ENCODE measurements at places on chromosomes 7 and 10.

- DNase-seq, result no peak
Observed at GRCh38 chr7:2450198-2451107, 25.7 kb downstream of the GRIFIN start.

DNA sequence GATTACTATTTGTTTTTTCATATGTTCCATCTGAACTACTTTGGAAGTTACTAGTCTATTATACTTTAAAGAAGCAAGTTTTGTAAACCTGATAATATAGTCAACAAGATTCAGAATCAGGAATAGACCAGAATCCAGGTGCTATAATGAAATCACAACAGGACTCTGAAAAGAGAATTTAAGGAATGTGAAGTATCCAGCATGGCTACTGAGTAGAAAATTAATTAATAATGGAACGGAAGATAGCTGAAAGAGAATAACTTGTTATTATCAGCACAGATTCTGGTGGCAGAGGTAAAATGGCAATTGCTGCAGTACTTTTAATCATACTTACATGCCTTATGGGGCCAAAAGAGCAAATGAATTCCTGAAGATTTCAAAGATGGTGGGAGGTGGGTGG is 43.1 kb upstream of the CHCHD3 start:
- DNase-seq, result no peak

DNA sequence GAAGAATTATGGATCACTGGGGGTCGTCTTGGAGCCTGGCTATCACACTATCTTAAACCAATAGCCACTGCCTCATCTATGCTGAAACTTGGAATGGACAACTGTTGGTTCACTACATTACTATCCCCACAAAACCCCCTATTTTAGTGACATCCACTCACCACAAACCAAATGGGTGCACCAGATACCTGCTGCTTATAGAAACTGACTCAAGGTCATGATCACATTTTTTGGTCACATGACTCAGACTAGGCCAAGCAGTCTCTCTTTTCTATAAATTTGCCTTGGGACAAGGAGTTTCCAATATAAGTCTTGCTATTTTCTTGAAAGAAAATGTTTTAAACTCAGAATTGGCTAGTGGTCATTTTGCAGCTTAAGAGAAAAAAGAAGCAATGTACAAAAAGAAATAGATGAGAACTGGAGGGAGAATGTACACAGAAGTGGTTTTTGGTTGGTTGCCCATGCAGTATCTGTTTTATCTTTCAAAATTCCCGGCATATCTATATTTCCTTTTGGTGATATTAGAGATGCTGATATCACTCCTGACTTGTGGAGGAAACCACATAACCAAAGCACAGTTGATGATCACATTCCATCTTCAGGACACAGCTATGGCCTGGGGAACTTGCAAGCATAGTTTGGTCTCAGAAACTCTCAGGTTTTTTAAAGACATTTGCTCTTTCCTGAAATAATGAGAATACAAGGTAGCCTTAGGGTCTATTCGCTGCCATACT is 85.2 kb upstream of the CACNA2D1 start:
- DNase-seq, result no peak

DNA sequence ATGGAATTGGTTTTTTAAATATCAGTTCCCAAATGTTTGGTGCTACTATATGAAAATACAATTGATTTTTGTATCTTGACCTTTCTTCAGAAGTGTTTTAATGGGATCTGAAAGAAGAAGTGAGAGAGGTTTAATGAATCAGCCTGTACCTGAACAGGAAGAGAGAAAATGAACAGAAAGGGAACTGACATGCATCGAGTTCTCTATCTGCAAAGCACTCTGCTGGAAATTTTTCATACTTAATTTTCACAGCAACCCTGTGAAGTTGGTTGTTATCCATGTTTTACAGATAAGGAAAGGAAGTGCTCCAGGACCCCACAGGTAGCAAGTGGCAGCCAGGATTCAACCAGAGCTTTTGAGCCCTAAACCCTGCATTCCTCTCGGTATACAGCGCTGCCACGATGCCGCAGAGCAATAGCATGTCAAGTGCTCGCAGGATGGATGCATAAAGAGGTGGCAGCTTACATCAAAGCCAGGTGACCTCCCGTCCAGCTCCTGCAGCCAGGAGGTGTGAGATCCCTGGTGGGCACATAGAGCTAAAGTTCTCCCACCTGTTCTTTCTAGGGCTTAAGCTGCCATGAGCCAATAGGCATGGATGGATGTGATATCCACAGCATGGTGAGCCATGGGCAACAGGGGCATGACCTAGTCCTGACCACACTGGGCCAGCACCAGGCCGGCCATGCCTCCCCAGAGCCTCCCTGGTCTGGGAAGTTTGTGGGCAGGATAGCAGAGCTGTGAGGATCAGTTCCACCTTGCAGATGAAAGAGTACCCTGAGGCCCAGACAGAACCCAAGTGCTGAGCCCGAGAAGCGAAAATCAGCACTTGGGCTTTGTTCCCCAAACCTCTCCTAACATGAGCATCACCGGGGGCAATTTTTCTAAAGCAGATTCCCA is 57.2 kb downstream of the CALML3 start:
- no peak for DNase-seq

- DNase-seq, result no peak
Observed at GRCh38 chr7:101729241-101729883, 88.1 kb upstream of the CUX1 start.

GRCh38 chr7:157851501-157852067 is 514.8 kb downstream of the DNAJB6 start:
- peak; percentile 83 for DNase-seq

DNA sequence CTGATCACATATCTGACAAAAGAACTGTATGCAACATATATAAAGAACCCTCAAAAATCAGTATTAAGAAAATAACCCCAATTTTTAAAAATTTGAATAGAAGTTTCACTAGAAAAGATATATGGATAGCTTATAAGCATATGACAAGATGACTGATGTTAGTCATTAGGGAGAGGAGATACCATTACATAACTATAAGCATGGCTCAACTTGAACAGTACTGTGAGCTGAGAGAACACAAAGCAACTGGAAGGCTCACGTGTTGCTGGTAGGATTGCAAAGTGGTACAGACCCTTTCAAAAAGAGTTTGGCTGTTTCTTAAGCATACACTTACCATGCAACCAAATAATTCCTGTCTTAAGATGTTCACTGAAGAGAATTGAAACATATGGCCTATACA is 14.7 kb downstream of the CCDC71L start:
- no peak for DNase-seq

- DNase-seq, result no peak
Observed at GRCh38 chr10:72328045-72328828, 26.5 kb downstream of the DNAJB12 start.

GRCh38 chr7:30154111-30154587 is 19.4 kb downstream of the MTURN start:
- DNase-seq, result no peak

- DNase-seq, result no peak
Observed at GRCh38 chr10:12707461-12708185, 293.9 kb downstream of the CCDC3 start.

GRCh38 chr7:82699773-82700186 is 256.2 kb upstream of the CACNA2D1 start:
- DNase-seq, result no peak

- no peak for DNase-seq
Observed at GRCh38 chr7:55194522-55194921, 170.6 kb upstream of the LANCL2 start.

DNA sequence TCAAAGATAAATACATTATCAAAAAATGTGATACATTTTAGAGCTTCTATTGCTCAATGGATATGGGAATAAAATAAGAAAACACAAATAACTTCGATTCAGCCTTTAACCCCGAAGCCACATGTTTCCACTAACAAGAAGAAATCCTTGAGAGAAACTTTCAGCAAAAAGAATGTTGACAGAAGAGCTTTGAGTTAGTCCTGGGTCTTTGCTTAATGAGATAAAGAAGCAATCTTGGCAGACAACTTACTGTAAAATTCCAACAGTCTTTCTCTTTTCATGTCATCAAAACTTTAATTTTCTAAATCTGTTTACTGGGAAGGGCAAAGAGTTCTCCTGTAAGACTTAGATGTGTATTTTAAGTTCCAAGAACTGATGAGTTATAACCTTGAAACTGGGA is 810.2 kb downstream of the CNTNAP2 start:
- no peak for DNase-seq

DNA sequence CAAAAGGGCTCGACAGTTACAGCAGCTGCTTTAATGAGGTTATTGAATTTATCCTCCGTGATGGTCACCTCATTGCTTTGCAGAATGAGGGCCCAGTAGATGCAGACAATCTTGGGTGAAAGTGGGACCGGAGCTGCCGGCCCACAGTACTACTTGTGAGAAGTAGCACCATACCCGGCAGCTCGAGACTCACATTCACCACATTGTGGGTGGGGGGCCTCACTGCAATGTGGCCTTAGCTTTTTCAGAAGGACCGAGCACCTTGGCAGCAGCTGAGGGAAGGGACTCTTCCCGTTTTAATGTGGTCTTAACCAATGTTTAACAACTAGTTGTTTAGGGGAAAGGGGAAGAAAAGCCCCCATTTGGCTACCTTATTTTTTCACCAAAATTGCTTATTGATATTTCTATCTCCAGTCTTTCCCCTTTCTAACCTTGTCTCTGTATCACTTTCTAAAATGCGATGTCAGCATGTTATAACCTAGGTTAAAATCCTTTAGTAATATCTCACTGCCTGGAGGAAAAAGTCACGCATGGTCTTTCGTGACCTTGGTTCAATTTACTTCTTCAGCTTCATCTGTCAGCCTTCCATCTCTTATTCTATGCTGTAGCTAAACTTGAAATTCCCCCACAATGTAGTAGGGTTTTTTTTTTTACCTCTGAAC is 87.4 kb upstream of the PHYHIPL start:
- no peak for DNase-seq

DNA sequence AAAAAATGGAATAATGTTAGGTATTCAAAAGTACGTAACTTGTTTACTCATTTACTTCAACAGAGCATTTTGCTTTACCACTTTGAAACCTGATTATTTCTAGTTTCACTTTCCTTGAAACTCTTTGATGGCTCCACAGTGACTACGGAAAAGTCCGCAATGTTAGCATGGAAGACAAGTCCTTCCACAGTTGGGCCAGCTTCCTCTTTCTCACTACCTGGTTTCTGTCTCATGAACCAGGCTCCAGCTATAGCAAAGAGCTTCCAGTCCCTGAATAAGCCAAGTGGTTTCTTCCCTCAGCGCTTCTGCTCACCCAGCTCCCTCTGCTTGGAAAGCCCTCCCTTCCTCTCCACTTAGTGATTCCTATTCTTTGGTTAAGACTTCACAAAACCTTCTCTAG is 44.8 kb upstream of the SLC16A12 start:
- DNase-seq, result no peak

DNA sequence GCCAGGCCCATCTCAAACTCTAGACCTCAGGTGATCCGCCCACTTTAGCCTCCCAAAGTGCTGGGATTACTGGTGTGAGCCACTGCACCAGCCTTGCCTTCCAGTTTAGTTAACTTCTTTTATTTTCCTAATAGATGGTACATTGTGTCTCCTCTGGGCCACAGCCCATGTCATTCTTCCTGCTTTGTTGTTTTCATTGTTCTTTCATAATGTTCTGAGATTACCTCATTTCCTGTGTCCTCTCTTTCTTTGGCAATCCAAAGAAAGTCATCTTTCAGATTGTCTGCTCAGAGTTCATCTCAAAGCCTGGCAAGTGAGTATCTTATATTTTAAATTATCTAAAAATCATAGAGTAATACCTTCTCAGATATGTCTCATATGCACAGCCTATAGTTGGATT is at the start of gene OLAH:
TSS of gene OLAH (plus strand) at position 270 of the 400 bp plus-strand sequence. CDS start 3,346 bp downstream, outside the sequence.
- peak; percentile 60 for DNase-seq

- DNase-seq, result no peak
Observed at GRCh38 chr10:43452356-43452914, 15.5 kb downstream of the ZNF487 start.

GRCh38 chr10:83222832-83223742 is 916.2 kb upstream of the GHITM start:
- DNase-seq, result no peak

Measured in T-helper 1 cell (primary cell).